ENCODE measurements at places on chromosomes 12 and 14. TPM values are rescaled to one million over a fixed set of nuclear protein-coding genes. Genes with fewer than 3 reads are reported as not detected.

DNA sequence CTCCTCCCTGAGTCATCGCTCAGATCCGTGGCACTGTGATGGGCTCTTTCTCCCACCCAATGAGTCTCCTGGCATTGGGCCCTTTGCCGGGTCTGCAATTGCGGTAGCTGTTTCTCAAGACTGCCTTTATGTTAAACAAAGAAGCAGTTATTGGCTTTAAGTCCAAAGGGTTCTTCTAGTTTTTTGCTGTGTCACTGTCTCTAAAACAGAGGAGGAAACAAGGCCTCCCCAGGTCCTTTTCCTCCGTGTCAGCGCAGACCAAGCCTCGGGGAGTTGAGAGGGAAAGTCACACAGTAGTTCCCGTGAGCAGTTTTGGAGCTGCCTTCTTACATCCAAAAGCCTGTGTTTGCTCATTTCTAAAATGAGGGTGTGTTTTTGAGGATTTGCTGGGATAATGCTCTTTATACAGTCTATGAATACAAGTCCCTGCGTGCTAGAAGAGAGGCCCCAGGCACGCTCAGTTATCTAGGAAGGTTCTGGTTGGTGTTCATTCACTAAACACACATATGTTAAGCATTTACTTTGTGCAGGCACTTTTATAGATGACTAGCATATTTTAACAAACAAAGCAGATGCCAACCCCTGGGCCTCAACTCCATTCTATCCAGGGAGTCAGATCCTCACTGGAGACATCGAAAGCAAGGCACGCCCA, 126.0 kb upstream of the PZP start:
- H3K27me3 ChIP-seq: no peaks in the 10 kb centered on the region
- DNase-seq: no peak
- H3K27ac ChIP-seq: no peak overlapping the region
- H3K4me1 ChIP-seq: no peaks in the 10 kb centered on the region
- no peaks in the 10 kb centered on the region for H3K36me3 ChIP-seq

DNA sequence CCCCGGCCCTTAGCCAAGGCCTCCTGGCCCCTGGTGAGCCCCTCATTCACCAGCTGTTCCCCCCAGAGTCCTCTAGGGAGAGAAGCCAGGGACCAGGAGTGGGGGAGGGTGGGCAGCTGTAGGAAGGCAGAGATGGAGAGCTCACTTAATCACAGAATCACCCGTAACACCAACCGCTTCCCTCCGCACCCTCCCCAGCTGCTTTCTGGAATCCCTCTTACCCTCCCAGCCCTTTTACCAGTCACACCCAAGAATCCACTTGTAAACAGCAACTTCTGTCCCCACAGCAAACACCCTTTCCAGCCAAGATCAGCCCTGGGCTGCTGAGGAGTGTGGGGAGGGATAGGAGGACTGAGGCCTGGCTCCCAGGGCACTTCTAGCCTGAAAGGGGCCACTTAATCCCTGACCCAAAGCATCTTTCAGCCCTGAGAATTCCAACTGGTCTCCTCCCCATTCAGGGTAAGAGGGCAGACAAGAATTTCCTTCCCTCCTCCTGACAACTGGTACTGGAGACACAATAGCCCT, 18.8 kb downstream of the NCKAP5L start:
- H3K27me3 ChIP-seq: no peaks in the 10 kb centered on the region
- H3K36me3 ChIP-seq: peaks cover 19% of the 10 kb centered on the region
- H3K27ac ChIP-seq: peak overlapping the region; percentile 24
- no peak for DNase-seq

GRCh38 chr14:25484235-25484634, 434.3 kb upstream of the STXBP6 start:
- H3K27me3 ChIP-seq: no peaks in the 10 kb centered on the region
- H3K4me3 ChIP-seq: no peak overlapping the region
- H3K36me3 ChIP-seq: no peaks in the 10 kb centered on the region
- no peak overlapping the region for H3K27ac ChIP-seq
- no peaks in the 10 kb centered on the region for H3K4me1 ChIP-seq

DNA sequence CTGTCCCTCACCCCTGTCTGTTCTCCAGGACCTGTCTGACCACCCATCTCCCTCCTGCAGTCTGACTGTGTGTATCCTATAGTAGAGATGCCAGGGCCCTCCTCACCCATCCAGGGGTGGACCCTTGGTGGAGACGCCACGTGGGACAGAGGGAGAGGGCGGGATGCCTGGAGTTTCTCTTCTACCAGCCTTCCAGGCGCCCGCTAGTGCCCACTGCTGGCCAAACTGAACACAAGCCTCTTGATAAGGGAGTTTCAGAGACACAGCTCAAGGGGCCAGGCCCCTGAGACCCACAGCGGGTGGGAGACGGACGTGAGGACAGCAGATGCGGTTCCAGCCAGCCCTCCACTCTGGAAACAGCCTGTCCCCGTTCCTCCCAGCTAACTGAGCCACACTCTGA, 147.3 kb downstream of the RBM19 start:
- no peaks in the 10 kb centered on the region for H3K4me1 ChIP-seq
- DNase-seq: no peak
- no peaks in the 10 kb centered on the region for H3K36me3 ChIP-seq
- no peak overlapping the region for H3K4me3 ChIP-seq

DNA sequence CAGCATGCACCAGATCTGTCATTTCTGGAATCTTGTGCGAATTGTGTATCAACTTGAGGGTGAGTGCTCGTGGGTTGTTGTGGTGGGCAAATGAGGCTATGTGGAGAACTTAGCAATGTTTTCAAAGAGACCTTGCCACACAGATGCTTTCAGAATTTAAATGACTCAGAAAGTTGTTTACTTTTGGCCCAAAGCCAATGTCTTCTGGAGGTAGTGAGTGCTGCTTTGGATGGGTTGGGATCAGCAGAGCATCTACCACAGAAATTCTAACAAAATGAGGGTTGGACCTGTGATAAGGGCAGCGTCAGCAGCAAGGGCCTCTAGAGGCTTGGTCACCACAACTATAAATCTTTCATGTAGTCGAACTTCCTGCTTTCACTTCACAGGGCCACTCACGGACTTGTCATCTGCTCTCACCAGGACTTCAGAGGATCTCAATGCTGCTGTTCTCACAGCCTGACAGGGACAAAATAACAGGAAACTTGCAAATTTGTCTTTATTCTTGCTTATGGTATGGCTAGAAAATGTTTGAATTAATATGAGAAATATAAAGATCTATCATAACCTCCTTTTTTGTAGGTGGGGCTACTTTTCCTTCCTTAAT, 111.4 kb downstream of the DACT1 start:
- peaks cover 41% of the 10 kb centered on the region for H3K4me1 ChIP-seq
- H3K4me3 ChIP-seq: no peak overlapping the region
- H3K27ac ChIP-seq: no peak overlapping the region
- no peaks in the 10 kb centered on the region for H3K36me3 ChIP-seq
- H3K27me3 ChIP-seq: no peaks in the 10 kb centered on the region
- DNase-seq: peak; percentile 50

- no peak for DNase-seq
- H3K4me1 ChIP-seq: peaks cover 25% of the 10 kb centered on the region
- H3K27me3 ChIP-seq: no peaks in the 10 kb centered on the region
These were observed 7.3 kb downstream of the SPRYD3 start for GRCh38 chr12:53071591-53072551.

- DNase-seq: no peak
- H3K4me1 ChIP-seq: no peaks in the 10 kb centered on the region
- H3K4me3 ChIP-seq: no peak within 1 kb of the TSS
- peaks cover 11% of the 10 kb centered on the region for H3K27me3 ChIP-seq
- no peaks in the 10 kb centered on the region for H3K36me3 ChIP-seq
- H3K27ac ChIP-seq: no peak within 1 kb of the TSS
These were observed at the start of gene DNAH10 for GRCh38 chr12:123761841-123762714. Gene DNAH10 (plus strand): TSS chr12:123762301. CDS start chr12:123762337, 36 bp downstream.

Gene NRL
- 4.7 TPM for total RNA-seq

Gene FAM186B
- 1.0 TPM for total RNA-seq

Gene GUCY2C
- total RNA-seq: not detected

Gene PFKM
- 175 TPM for total RNA-seq

Data from adrenal gland (tissue), 19 donors.